Activated CD4-positive, alpha-beta T cell treated with anti-CD3 and anti-CD28 coated beads for 48 hours (primary cell): ENCODE measurements at places on chromosomes 1 and 21.

GRCh38 chr1:98739762-98740161 is 78.2 kb downstream of the SNX7 start:
- DNase-seq: no peak

- no peak for DNase-seq
Observed at GRCh38 chr1:200891774-200892157, 2.9 kb upstream of the INAVA start.

- no peak for DNase-seq
Observed at GRCh38 chr1:37438869-37439343, 35.5 kb upstream of the ZC3H12A start.

DNA sequence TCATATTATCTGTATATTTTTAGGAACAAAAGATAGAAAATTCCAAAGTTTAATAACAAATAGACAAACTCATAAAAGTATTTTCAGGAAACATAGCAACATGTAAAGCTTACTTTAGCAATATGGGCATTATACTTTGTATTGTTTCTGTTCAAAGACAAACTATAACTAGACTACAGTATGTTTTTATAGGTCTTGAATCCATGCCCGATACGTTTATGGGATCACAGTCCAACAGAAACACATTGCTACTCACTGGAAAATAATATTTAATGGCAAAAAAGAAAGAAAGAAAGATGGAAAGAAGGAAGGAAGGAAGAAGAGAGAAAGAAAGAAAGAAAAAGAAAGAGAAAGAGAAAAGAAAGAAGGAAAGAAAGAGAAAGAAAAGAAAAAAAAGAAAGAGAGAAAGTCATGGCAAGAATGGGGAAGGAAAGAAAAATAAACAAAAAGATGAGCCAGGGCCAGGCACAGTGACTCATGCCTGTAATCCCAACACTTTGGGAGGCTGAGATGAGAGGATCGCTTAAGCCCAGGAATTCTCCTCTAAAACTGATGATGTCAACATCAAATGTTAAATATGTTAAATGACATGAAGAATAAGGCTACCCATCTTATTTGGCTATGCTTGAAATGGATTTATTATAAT is 32.7 kb downstream of the TM2D1 start:
- no peak for DNase-seq

GRCh38 chr1:62090016-62090415 is 104.6 kb upstream of the L1TD1 start:
- DNase-seq: no peak

DNA sequence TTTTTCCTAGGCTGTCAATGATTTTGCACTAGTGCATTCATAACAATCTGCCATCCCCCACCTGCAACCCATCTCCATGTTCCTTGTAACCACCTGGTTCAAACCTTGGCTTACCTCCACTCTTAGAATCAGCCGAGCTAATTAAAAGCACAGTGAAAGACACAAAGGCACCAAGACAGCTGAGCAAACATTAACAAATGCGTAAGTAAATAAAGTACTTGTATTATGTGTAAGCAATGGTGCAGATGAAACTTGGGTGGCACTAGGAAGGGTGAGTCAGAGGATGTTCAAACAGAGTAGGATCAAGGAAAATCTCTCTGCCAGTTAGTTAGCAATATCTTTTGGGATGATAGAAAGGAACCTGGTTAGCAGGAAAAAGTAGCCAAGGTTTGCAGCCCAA is 5.1 kb upstream of the FOXJ3 start:
- DNase-seq: no peak

DNA sequence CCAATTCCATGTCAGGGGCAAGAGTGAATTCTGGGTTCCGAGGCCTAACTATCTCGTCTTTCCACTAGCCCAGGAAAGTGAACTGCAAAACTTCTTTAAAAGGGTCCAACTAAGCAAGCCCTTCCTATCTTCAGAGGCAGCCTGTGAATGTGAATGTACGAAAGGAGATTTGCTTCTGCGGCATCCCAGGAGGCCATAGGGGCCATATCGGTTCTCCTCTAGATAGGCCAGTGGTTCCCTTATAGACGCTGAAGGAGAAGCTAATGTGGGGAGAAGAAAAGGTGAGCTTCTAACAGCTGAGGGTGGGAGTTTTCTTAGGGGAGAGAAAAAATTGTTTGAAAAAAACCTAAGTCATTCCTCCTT is 128.0 kb upstream of the C1orf174 start:
- no peak for DNase-seq

DNA sequence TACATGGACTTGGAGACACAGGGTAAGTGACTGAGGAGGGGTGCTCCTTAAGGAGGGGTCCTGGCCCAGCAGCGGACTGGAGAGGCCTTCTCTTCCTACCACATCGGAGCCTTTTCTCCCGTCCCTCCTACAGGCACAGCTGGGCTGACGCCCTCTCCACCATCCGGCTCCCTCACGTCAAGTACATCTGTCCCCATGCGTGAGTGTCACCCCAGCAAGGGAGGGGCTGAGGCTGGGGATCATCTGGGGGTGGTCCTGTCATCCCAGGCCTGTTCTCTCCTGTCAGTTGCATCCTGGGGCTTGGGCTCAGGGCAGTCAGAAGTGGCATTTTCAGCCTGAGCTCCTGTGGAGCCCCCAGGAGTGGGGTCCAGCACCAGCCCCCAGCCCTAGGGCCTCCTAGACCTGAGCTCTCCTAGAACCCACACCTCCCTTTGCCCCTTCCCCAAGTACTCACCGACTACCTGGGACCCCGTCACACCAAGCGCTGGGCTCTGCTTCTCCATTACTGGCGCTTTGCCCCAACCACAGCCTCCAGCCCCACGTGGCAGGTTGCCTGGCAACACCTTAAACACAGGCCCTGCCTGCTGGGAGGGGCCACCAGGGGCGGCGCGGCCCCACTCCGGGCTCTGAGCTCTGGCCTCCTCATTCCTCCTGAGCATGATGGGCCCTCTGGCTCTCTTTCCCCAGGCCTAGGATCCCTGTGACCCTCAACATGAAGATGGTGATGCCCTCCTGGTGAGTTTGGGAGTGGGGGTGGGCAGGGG is 2.3 kb downstream of the LYPLA2 start:
- DNase-seq: peak; percentile 53

DNA sequence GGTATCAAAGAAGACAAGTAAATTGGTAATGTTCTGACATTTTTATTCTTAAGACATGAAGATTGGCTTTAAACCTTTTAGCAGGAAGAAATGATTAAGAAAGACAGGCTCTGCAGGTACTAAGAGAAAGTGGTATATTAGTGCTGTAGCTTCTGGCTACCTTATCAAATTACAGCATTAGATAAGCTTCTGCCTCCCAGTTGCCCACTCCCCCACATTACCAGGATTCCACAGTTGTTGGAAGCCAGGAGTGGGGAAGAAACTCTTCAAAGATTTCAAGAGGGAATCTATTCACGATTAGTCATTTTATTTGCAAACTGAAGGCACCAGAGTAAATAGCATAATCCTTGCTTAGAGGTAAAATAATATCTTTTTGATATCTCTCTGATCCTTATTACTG is 274.9 kb downstream of the LMO4 start:
- DNase-seq: no peak

DNA sequence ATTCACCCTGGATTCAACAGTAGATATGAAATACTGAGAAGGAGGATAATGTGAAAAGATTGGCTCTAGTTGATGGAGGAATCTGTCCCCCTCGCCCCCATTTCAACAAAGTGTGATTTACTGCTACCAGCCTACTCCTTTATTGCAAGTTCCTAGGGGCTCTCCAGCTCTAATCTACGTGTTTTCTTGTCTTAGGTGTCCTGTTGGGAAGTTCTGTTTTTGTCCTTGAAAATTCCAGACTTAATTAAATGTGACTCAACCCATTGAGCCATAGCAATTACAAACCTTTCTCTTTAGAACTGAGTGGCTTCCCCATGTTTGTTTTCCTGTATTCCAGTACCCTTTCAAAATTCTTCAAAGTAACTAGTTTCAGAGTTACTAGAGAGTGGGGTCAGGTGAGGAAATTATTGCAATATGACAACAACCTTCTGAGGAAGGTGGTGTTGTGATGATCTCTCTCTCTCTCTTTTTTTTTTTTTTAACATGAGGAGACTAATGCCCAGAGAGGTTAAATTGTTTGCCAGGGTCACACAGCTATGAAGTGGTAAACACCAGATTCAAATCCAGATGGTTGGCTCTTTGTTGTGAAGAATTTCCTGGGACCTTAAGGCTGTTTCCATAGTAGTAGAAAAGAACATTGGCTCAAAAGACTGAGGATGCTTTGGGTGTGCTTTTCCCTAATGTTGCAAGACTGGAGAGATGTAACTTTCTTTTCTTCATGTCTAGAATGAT is 3.5 kb downstream of the RGL1 start:
- no peak for DNase-seq

DNA sequence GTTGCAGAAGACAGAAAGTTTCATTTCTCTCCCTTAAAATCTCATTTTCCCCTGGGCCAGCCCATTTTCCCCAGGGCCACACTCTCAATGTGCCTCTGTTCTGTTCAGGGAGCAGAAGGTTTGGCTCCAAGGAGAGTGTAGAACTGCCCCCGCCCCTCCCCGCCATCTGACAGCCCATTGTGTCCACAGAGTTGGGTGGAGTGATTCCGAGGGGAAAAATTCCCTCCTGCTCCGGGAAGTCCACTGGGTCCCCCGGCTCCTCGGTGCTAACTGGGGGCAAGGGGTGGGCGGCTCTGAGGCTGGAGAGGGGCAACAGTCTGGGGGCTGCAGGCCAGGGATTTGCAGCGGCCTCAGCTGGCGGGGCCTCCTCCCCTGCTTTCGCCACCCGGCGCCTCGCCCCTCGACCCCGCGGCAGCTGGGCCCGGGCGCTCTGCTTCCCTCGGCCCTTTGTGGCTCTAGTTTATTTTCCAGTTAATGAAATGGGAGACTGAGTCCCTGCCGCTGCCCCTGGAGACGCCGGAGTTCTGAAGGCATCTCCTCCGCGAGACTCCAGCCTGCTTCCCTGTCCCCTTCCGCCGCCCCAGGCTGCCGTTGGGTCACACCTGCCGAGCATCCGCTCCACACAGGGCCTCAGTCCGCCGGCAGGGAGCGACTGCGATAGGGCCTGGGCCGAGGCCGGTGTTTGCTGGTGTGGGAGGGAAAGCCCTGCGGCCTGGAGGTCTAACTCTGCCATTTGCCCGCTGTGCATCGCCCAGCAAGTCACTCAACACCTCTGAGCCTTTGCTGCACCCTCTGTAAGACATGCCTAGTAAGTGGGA is 14.7 kb upstream of the KIRREL1 start:
- DNase-seq: no peak

- DNase-seq: no peak
Observed at GRCh38 chr1:207045453-207045852, 5.6 kb downstream of the YOD1 start.

DNA sequence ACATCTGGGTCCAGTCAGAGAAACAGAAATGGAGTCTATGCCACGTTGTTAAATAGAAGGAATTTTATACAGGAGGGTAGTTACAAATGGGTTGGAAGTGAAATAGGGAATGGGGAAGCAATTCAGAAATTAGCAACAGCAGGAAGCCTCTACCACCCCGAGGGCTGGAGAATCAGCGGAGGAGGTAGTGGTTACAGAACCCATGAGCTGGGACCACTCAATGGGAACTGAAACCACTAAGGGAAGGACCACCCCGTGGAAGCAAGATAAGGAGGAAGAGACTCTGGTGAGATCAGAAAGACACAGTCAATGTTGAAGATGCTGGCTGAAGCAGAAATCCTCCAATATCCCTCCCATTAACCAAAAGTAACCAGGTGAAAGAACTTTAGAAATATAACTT is 15.5 kb upstream of the MAST2 start:
- DNase-seq: no peak

- DNase-seq: no peak
Observed at GRCh38 chr1:240991230-240991629, 365.8 kb downstream of the RGS7 start.
